ENCODE measurements at places on chromosomes 5 and 9. TPM values are rescaled to one million over a fixed set of nuclear protein-coding genes. Genes with fewer than 3 reads are reported as not detected.

- DNase-seq: no peak
Observed at GRCh38 chr9:137465000-137465719, 6.0 kb upstream of the NSMF start.

- DNase-seq: peak; percentile 30
Observed at GRCh38 chr5:73596705-73597328, 29.2 kb upstream of the ARHGEF28 start.

- no peak for DNase-seq
Observed at GRCh38 chr5:133546500-133546899, 65.8 kb downstream of the FSTL4 start.

GRCh38 chr5:10307206-10308148 lies at the start of gene CMBL:
Gene CMBL, minus strand, starts transcription at chr5:10307902. Its CDS starts 17,140 bp downstream, at chr5:10290762.
- DNase-seq: peak; percentile 68

The SUSD3 gene
- 0.09 TPM for total RNA-seq

DNA sequence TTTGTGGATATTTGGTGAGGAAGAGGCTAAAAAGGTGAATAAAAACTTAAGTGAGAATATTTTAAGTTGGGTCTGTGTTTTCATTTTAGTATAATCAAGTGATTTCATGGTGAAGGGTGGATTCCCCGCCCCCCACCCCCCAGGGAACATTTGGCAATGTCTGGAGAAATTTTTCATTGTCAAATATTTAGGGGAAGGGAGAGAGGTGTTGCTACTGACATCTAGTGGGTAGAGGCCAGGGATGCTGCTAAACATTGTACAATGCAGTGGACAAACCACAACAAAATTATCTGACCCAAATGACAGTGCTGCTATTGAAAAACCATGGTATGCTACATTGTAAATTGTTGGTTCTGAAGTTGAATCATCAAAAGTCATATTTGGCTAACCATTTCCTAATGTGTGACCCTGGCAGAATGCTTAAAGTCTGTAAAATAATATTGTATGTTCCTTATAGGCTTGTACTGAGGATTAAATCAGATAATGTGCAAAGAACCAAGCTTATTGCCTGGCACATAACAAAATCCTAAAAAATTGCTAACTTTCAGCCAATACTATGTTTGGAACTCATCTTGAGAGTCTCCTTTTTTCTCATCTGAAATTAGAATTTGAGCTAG lies 5.6 kb downstream of the C5orf24 start:
- DNase-seq: peak; percentile 61

DNA sequence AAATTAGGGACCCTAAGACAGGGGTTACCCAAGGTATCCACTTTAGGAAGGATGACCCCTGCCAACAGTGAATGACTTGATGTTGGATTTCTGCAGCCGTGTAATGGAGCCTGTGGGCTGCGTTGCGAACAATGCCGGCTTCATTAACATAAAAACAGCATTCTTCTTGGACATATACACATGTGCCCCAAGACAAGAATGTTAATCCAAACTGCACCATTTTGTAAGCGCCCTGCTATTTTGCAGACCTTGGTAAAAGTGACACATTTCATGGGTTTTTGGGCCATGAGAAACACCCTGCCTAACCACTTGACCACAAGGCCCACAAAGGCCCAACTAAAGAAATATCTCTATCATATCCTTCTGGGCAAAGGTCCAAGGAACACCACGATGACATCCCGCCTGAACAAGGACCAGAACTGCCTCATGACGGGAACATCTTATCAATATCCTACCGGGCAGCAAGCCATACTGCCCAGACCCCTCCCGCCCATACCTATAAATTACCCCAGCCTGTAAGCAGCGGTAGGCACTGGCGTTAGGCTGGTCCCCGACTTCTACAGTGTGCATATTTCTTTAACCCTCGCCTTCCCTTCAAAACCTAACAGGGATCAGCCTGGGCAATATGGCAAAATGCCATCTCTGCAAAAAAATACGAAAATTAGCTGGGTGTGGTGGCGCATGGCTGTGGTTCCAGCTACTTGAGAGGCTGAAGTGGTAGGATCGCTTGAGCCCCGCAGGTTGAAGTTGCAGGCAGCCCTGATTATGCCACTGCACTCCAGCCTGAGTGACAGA lies 9.7 kb upstream of the PDCD1LG2 start:
- DNase-seq: peak; percentile 65

- DNase-seq: peak; percentile 43
Observed at GRCh38 chr9:127360829-127361228, 36.1 kb upstream of the SLC2A8 start.

The PRR16 gene
- 4.4 TPM for total RNA-seq

- DNase-seq: no peak
Observed at GRCh38 chr5:168844016-168844921, 265.1 kb upstream of the PANK3 start.

The C5orf52 gene
- not detected for total RNA-seq

GRCh38 chr9:128929560-128929959 lies 8.8 kb downstream of the PHYHD1 start:
- DNase-seq: no peak

DNA sequence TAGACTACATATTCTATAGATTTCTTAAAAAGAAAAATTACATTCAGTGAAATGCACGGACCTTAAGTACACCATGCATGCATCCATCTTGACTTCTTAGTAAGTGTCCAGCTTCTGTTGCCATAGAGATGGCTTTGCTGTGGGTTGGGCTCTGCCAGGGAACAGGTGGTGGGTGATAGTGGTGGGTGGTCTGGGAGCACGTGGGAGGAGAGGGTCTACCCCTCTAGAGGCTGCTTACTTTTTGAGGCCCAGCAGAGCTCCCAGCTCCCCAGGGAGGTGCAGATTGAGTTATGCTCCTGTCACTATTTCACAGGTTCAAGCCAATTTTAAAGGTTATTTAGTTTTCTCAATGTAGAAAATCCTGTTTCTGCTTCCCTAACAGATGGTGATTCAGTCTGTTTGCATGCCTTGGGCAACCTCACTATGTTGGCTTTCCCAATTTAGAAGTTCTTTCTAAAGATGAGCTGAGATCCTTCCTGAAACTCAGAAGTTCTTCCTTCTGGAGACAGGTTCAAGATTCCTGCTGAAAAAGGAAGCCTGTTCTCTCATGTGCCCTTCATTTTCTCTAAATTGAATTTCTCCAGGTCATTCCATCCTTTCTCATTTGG lies 107.4 kb upstream of the LHFPL2 start:
- DNase-seq: no peak

GRCh38 chr5:8943301-8943700 lies 602.6 kb downstream of the SEMA5A start:
- DNase-seq: peak; percentile 18

The OTULINL gene
- total RNA-seq: 0.33 TPM

The RFESD gene
- 4.7 TPM for total RNA-seq

DNA sequence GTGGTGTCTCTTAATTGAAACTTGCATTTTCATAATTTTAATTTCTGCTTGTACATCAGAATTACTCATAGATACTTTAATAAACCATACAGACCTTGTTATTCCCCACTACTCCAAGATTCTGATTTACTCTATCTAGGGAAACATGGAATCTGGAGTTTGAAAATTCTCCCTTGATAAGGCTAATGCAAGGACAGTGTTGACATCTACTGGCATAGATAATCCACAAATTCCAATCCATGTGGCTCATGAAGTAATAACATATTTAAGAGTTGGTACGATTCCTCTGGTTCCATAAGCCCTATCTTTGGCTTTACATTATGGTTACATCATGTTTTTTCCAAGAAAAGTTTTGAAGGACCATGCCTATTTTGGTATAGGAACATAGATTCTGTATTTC lies 759.2 kb downstream of the TLR4 start:
- no peak for DNase-seq

DNA sequence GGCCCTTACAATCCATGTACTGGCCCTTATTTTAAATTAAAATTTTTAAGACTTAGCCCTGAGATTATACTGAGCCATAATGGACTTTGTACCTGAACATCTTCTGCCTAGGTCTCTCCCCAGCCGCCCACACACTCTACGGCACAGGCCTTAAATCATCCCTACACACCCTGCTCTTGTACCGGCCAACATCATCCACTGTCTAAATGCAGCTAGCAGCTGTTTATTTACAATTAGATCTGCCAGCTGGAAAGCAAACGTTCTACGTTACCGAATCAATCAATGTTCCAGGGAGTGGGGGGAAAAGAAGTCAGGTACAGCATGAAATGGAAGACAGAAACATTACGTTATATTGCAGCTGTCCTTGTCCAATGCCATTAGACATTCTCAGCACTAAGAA lies 88.4 kb upstream of the GRAMD2B start:
- no peak for DNase-seq

The AMBP gene
- total RNA-seq: 0.27 TPM

The UBAP1 gene
- 57.1 TPM for total RNA-seq

The SARDH gene
- 0.18 TPM for total RNA-seq

The MACIR gene
- 13.8 TPM for total RNA-seq

GRCh38 chr5:168008555-168008954 lies 282.9 kb upstream of the WWC1 start:
- DNase-seq: no peak

DNA sequence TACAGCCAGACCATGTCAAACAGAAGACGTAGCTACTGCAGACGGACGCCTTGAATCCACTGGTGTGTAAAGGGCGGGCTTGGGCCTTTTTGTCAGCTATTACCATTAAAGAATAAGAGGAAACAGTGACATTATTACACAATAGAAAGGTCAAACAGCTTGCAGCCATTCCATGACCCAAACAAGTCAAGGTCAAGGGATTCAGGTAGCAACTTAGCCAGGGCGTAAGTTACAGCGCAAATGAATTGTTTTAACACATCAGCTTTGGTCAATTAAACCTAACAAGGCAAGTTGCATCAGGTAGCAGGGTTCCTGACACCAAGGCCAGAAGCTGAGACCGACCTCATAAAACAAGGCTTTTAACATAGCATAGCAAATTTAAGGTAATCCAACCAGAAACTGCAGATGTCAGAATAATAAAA lies 15.3 kb downstream of the NFIB start:
- DNase-seq: no peak

- DNase-seq: no peak
Observed at GRCh38 chr9:14214065-14214684, 99.8 kb downstream of the NFIB start.

DNA sequence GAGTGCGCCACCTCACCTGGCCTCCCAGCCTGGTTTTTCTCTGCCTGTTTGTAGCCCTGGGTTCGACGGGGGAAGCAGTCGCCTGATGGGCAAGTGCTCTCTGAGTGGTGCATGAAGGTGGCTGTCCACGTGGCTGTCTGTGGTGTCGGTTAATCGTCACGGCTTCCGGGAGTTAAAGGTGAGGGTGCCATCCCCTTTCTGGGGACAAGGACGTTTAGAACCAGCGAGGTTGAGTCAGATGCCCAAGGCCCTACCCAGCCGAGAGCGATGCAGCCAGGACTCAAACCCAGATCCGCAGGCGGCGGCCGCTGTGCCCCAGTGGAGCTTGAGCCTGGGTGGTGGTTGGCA lies 47.7 kb downstream of the RXRA start:
- no peak for DNase-seq

The PCDHGC5 gene
- 7.0 TPM for total RNA-seq

- DNase-seq: peak; percentile 51
Observed at GRCh38 chr9:111945216-111945615, 48.6 kb downstream of the UGCG start.

DNA sequence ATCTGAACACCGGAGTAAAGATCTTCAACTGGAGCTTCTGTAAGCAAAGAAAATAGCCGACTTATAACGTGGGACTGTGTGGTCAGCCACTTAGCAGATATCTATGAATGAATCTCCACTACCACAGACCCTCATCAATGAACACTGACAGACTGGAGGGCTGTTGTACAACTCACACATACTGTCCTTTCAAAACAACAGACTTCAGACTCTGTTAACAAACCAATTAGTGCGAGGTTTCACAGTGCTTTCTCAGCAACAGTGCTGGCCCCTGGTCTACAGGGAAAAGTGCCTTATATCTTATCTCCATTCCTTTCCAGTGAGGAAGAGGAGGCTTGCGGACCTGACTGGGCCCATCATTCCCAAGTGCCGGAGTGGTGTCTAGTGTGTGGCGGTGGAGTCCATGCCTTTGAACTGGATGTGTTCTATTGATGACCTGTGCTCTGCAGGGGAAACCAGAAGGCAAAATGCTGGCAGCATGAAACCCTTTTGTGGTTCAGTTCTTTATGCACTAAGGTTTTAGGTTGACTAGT lies 33.8 kb downstream of the TSTD2 start:
- no peak for DNase-seq

DNA sequence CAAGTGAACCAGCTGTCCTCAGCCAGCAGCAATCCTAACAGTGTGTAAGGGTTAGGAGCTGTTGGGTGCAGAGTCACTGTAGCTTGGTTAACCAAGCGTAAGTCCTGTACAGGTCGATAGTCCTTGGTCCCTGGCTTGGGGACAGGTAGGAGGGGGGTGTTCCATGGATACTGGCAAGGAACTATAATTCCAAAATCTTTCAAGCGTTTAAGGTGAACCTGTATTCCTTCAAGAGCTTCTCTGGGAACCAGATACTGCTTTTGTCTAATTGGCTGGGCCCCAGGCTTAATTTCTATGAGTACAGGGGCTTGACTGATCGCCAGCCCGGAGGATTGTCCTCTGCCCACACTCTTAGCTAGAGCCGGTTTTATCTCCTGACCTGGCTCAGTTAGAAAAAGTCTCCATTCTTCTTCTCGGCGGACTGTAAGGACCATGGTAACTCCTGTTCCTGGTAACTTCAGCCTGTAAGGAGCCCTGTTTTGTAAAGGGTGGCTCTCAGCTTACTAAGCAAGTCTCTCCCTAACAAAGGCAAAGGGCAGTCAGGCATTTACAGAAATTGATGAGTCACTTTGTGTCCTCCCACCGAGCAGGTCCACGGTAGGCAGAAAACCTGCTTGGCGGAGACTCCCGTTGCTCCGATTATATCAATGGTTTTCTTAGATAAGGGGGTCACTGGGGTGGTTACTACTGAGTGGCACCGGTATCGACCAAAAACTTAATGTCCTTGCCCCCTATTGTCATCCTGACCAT lies 6.0 kb upstream of the ZNF354C start:
- no peak for DNase-seq

The SLC31A2 gene
- total RNA-seq: 8.0 TPM

- DNase-seq: peak; percentile 19
Observed at GRCh38 chr9:99465231-99465907, 243.3 kb downstream of the SEC61B start.

DNA sequence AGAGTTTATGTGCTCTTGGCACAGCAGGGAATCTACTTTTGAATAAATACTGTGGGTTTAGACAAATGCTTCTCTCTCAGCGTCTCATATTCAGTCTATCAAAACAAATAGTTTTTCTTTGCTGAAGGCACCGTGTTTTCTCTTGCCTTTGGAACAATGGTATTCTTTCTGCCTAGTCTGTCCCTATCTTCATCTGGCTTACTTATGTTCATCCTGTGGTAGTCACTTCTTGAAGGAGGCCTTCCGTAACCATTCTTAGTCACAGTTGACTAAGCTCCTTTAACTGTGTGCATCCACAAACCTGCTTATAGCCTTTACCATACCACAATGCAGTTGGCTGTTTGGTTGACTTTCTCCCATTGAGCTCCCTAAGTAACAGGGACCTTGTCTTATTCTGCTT lies 45.9 kb downstream of the LARP1 start:
- peak; percentile 64 for DNase-seq

The PSD2 gene
- 0.08 TPM for total RNA-seq

- DNase-seq: no peak
Observed at GRCh38 chr5:170286386-170286925, 11.1 kb downstream of the LCP2 start.

The ACTBL2 gene
- not detected for total RNA-seq

The OR13C3 gene
- total RNA-seq: not detected

GRCh38 chr5:14156650-14157492 lies 13.7 kb downstream of the TRIO start:
- peak; percentile 98 for DNase-seq
